ENCODE measurements at places on chromosomes 3 and 15. TPM values are rescaled to one million over a fixed set of nuclear protein-coding genes. Genes with fewer than 3 reads are reported as not detected.

GRCh38 chr15:97114900-97115760, 784.6 kb downstream of the NR2F2 start:
- no peak for DNase-seq

XYLB gene
- 1.9 TPM for total RNA-seq

- no peak for DNase-seq
These were observed 89.3 kb downstream of the LPP start for GRCh38 chr3:188243124-188243795.

HEG1 gene
- 16.8 TPM for total RNA-seq

DNA sequence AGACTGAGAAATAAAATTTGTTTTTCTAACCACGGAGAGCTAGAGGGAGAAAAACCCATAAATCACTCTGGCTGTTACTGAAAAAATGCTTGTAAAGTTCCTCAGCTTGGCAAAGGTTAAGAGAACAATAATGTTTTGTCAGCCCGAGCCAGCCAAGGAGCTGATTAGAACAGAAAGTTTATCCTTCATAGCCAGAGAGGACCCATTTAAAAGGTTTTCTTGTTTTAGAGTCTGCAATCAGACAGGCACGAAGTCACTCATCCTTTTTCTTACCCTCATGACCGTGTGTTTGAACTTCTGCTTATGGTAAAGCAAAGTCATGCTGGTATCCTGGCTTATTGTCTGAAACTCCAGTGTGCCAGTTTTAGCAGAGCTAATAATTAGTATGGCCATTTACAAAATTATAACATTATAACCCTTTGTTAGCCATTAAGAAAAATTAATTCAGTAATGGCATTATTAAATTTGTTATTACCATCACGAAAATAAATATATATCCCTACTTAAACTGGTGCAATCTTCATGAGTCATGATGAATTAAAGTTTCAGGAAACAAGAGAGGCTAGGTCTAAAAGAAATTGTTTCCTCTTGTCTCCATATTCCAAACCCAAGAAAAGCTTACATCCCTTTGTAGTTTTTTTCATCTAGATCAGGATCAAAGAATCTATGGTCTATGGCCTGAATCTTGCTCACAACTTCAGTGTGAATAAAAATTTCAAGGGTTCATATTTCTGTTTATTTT, 13.5 kb upstream of the STXBP5L start:
- no peak for DNase-seq

DNA sequence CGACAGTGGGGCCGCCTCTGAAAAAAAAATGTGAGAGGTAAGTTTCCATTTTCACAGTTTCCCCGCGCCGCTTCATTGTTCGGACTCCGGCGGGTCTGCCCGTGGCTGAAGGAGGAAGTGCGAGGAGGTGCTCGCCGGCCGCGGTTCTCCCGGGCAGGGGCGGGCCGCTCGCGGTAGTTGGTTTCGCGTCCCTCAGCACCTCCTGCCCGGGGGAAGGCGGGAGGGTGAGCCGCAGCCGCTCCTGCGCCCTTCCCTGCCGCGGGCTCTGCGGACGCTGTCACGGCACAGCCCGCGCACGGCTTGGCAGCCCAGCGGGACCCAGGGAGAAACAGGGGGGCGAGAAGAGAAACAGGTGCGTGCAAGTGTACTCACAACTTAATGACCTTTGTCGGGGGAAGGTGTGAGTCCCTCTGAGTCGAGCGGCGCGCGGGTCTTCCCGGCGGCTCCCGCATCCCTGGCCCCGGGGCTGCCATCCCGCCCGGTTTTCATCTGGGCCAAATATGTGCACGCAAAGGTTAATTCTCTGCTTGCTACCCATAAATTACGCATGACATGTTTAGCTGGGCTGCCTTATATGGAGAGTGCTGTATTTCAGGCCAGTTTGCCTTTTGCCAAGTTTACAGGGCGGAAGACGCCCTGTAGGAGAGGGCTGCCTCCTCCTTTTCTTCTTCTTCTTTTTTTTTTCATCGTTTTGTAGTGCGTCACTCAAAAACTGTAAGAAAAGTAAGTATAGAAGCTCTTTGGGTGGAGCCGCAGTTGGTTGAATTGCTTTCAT, 514 bp downstream of the MBNL1 start:
- DNase-seq = no peak

PTPN9 gene
- total RNA-seq = 39.0 TPM

DNA sequence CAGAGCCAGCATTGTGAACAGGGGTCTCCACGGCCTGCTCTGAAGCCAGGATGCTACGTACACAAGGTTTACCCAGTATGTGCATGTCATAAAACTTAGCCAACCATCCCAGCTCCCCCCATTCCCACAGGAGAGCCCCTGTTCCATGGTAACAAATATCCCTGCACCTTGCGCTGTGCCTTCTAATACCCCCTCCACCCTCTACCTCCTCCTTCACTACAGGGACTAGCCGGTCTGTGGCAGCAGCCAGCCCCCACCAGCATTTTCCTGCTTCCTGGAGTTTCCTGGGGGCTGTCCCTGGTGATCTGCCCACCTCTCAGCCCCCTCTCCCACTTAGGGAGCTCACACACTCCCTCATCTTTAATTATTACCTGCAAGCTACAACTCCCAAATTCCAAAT, 20.4 kb downstream of the ACSBG1 start:
- no peak for DNase-seq

DNA sequence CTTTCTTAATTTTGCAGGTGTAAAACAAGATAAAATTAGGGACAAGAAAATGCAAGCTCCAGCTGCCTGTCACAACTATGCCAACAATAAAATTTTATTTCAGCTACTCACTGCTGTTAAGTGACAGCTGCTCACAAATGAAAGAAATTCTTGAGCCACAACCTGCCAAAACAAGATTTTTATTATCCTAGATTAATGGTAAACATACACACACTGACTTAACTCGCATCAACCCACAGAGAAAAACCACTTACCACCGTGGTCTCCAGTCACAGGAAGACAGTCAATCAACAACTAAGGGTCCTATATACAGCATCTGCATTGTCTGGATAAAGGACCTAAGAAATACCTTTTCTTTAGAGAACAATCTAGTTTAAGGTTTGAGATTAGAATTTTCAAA, 31.3 kb downstream of the EFL1 start:
- no peak for DNase-seq

PLA2G4D gene
- total RNA-seq = not detected

DNA sequence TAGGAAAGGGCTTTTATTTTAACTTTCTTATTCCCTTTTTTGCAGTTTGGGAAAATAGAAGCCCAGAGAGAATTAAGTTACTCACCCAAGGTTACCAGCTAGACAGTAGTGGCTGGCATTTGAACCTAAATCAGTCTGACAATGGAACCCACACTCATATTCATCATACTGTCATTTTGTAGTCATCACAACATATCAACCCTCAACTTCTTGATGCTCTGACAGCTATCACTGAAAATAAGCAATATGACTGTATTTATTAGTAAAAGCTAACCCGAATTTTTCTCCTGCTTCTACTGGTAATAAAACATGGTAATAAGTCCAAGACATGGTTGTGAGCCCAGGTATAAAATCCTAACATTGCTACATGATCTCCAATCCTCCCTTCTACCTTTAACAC, 585.8 kb upstream of the UBE2E2 start:
- no peak for DNase-seq

OXTR gene
- total RNA-seq = 2.0 TPM

Data from kidney epithelial cell (primary cell).